ENCODE measurements at places on chromosomes 3 and 15.

DNA sequence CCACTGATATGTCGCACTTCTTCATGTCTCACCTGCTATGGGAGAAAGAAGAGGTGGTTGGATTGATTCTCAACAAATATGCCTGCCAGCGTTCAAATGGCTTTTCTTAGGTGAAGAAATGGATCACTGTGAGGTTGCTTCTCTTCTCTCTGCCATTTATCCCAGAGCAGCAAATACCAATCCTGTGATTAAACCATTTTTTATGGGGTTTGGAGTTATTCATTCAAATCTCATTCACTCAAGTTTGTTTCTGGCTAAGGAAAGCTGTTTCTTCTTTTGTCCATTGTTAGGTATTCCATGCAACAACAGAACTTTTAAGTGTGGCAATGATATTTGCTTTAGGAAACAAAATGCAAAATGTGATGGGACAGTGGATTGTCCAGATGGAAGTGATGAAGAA, 12.2 kb upstream of the C3orf52 start:
- no peak for DNase-seq

- DNase-seq = no peak
These were observed 46.5 kb upstream of the ICE2 start for GRCh38 chr15:60525341-60526039.

- DNase-seq = no peak
These were observed 36.4 kb downstream of the RLBP1 start for GRCh38 chr15:89184886-89185526.

GRCh38 chr15:98160236-98160635, 199.7 kb downstream of the ARRDC4 start:
- no peak for DNase-seq

DNA sequence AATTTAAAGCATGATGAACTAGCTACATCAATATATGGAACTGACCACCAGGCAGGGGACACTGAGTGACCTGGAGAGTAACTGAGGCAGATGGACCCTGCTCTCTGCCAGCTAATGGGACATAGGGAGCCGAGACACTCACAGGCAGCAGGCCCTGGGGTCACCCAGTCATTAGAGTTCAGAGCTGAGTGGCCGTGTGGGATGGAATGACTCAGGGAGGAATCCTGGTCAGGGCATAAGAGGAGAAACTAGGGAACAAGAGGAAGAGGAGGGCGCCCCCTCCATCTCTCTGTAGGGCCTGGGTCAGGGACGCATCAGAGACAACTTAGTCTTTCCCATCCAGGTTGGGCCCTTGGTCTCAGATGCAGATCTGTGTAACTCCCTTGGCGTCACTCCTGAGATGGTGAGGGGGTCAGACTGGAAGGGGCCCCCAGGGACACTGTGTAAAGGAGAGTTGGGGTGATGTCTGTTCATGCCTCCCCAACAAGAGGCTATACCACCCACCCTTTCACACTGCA, 39.8 kb downstream of the CCDC12 start:
- DNase-seq = no peak

DNA sequence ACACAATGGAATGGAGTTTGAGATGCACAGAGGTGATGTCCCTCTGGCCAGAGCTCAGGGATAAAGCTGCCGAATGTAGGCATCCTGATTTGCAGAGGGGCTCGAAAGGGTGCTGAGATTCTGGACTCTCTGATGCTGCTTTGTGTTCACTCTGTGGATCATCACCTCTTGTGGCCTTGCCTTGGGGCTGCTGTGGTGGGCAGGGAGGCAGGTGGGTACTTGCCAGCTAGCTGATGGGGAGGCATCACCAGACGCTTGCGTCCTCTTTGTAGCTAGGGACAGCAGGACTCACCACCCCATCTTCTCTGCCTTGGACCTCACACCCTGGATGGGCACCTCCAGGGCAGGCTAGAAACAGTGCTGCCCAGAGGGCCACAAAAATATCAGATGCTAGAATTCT, 14.6 kb upstream of the RASGRF1 start:
- no peak for DNase-seq

GRCh38 chr3:78969483-78969882, 798.3 kb downstream of the ROBO1 start:
- DNase-seq = no peak

- DNase-seq = no peak
These were observed 27.2 kb downstream of the AKAP13 start for GRCh38 chr15:85407421-85408269.
